Left renal cortex interstitium (tissue), 4 donors: ENCODE measurements at places on chromosomes 6 and 20.

GRCh38 chr6:2900821-2901644 is 2.1 kb downstream of the SERPINB9 start:
- DNase-seq: no peak

- no peak for DNase-seq
Observed at GRCh38 chr6:6602262-6602661, 13.7 kb downstream of the LY86 start.

GRCh38 chr6:108114841-108115597 is 40.5 kb upstream of the OSTM1 start:
- no peak for DNase-seq

DNA sequence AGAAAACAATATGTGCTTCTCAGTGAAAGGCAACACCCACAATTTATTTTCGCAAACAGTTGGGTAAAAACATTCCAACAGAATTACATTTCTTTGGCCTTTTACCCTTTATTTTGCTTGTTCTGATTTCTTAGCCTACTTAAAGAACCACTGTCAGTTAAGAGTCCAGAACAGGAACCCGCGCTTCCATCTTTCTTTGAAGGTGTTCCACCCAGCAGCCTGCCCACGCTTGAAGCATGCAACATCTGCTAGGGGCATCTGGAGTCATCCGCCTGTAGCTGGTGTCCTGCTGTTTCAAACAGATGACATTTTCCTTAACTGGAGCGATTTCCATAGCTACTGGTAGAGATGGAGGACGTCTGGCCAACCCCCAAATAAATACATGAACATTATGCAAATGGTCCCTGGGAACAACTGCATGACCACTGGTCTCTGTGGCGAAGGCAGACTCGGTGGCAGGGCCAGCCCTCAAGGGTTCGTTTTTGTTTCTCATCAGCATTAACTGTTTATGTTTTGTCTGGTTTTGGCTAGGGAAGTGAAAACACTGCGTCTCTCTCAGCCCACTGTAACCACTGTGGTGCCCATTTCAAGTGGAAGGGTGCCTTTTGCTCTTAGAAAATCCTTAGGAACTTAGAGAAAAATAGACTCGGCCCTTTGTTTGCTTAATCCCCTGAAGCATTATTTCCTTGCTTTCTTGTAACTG is 51.6 kb downstream of the LAMA4 start:
- no peak for DNase-seq

DNA sequence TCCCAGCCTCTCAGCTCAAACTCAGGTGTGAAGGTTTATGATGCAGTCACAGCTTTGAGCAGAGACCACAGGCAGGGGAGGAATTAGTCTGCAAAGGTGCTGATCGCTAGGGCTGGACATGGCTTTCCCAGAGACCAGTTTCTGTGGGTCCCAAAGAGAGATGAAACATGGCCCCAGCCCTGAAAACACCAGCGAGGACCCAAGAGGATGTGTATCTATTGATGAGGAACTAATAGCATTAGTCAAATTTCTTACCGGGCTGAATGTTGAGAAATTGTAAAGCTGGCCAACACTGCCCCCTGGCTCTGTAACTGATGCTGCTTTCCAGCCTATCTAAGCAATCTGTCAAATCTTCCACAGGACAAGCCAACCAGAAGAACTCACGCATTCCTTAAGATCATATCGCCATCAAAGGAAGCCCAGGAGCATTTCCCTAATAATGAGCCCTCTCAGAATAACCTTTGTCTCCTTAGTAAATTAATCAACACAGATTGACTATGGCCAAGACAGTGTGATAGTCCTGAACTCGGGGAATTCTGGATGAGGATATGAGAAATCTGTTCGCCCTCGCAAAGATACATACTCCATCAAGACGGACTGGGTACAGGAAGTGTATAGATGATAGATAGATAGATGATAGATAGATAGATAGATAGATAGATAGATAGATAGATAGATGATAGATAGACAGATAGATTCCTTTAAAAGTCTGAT is 7.8 kb upstream of the ACSS1 start:
- no peak for DNase-seq
